Naive thymus-derived CD4-positive, alpha-beta T cell (primary cell): ENCODE measurements at places on chromosomes 3 and 15.
A peak's percentile ranks its signal among the peaks of the same experiment; 100 is the strongest.

GRCh38 chr15:73388256-73388781 lies 19.6 kb upstream of the HCN4 start:
- DNase-seq = no peak

- no peak for DNase-seq
These were observed 4.9 kb upstream of the PAK6 start for GRCh38 chr15:40233727-40234577.

GRCh38 chr15:64152507-64153387 lies 1.2 kb downstream of the SNX22 start:
- DNase-seq = peak; percentile 20

DNA sequence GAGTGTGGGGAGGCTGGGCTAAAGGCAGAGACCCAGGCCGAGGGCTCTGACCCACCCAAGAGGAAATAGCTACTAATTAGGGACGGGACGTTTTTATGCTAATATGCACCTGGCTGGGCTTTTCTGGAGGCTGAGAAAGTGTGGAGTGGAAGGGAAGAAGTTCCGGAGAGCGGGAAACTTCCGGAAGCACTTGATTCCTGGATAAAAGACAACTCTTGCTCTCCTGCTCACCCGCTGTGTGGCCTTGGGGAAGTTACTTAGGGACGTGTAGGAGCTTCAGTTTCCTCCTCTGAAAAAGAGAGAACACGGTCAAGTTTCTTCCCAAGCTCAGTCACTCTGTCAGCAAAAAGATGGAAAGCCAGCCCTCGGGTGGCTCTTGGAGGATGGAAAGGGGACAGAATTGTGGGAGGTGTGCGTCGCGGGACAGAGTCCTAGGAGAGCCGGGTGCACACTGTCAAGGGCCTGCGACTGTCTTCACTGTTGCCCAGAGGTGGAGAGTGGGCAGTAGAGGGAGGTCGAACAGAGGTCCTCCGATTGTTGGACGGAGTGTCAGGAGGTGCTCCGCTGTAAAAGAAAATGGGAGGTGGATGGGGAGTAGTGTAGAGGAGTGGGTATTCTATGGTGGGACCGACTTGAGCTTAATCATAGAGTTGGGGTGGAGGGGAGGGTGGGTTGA lies 43.2 kb downstream of the EPHB3 start:
- DNase-seq = no peak

DNA sequence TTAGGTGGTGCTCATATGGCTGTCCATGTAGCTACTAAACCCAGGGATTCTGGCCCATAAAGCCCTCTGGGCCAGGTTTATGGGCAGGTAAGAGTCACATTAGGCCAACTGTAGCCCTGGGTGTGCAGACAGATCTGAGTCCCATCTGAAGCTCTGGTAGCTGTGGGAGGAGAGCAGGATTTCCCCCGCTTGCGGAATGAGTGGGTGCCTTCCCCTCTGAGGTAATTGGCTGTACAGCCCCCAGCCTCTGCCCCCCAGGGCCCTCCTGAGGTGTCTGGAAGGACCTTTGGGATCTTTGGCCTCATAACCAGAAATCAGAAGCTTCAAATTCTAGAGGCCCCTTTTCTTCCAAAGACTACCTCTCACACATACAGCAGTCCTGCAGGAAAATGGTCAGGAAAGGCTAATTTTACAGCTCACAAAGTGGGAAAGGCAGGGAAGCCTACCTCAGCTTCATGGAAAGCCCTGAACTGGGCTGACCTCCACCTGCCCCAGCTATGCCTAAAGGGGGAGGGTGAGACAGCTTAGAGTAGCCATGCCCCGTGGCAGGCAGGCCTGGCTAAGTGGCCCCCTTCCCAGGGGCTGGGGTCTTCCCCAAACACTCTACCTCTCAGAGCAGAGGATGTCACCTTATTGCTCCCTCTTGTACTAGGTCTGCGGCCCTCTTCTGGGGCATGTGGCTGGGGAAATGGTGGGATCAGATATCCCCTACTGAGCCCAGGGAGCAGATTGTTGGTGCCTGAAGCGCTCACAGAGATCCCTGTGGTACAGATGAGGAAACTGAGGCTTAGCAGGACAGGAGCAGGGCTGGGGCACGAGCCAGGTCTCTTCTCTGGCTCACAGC lies 16.8 kb downstream of the HEMK1 start:
- DNase-seq = no peak

DNA sequence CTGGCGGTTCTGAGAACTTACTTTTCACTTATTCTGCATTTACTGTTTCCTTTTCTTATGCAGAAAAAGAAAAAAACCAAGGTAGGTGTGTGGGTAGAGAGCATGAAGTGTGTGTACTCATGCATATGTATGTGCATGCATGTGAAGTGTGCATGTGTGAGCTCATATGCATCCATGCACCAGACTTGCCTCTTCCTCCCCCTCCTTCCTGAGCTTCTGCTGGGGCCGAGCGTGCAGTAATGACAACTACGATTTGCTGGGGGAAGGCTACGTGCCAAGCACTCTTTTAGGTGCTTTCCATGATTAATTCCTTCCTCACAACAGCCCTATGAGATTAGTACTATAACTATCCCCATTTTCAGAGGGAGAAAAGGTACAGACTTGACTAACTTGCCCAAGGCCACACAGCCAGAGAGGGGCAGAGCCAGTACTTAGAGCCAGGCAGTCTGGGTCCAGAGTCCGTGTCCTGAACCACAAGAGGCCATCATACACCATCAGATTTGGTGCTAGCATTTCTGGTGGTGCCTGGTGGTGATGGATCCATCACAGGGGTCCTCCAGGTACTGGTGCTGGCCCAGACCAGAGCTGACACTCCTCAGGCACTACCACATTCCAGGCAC lies 46.7 kb downstream of the CAPN3 start:
- DNase-seq = no peak
